ENCODE measurements at places on chromosomes 12 and 14.

GRCh38 chr12:56522411-56523193, 982 bp downstream of the RBMS2 start:
- no peak for DNase-seq

DNA sequence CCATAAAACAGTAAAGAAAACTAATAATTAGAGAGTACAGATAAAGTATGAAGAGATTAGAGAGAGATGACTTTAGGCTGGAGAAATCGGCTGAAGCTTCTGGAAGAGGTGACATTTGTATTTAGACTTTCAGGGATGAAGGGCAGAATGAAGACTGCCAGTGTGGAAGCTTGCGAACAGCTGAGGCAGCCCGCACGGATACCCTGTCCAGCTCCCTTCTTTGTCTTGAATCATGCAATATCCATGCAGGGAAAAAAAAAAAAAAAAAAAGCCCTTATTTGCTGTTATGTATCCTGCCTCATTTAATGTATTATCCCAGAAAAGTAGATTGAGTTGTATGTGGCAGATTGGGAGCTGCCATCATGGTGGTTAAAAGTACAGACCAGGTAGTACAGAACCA, 331.8 kb downstream of the ZFP36L1 start:
- DNase-seq, result no peak

DNA sequence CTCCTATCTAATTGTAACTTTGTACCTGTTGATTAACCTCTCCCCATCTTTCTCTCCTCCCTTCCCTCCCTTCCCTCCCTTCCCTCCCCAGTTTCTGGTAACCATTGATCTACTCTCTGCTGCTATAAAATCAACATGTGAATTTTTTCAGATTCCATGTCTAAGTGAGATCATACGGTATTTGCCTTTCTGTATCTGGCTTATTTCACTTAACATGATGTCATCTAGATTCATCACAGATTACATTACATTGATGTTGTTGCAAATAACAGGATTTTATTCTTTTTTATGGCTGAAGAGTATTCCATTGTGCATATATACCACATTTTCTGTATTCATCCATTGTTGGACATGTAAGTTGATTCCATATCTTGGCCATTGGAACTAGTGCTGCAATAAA, 68.0 kb upstream of the FBXO33 start:
- no peak for DNase-seq

DNA sequence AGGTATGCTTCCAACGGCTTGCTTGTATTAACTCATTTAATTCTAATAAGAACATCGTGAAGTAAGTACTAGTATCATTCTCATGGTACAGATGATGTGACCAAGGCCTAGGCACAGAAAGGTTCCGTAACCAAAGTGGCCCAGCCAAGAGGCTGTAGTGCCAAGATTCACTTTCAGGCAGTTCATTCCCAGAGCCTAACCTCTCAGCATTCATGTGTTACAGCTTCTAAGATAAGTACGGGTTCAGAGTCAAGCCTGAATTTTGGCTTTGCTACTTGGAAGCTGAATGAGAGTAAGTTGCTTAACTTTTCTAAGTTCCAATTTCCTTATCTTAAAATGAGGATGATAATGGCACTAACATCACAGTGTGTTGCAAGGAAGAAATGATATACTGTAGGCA, 379.9 kb downstream of the AEBP2 start:
- DNase-seq, result no peak

- no peak for DNase-seq
Observed at GRCh38 chr14:20632831-20633691, 8.4 kb downstream of the OR6S1 start.

- no peak for DNase-seq
Observed at GRCh38 chr14:70107309-70107708, 81.4 kb downstream of the SLC8A3 start.

DNA sequence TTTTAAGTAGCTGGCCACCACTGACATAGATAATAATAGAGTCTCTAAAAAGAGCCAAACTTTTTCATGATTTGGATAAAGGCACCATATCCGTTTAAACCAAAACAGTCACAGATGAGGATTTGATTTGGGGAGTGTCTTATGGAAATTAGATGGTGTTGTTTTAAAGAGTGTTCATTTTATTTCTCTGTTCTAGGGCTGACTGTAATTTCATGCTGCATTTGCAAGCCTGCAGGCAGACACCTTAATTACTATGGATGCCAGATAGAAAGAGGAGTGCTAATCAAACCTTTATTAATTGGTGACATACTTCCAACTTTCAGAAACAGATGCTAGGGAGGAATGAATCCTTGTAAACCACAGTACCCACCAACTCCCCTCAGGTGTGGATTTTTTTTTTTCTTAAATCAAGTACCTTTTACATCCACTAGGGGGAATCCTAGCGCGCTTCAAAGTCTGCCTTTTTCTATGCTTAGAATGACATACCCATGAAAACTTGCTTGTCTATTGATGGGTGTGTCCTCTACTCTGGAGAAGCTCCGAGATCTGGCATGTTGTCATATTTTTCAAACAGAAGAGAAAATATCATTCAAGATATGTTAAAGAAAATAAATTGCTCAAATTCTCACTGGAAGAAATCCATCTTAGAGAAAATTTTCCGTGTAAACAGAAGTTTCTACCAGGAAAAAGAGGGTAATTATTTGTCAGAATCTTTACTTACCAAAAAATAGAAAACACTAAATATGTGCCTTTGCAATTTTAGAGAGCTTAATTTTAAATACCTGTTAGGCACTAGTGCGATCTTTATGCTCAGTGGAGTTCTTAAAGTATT, 14.2 kb upstream of the PLXNC1 start:
- peak; percentile 27 for DNase-seq

GRCh38 chr14:22509036-22509709, 79.9 kb downstream of the DAD1 start:
- no peak for DNase-seq

- no peak for DNase-seq
Observed at GRCh38 chr12:2167231-2167630, 114.4 kb downstream of the CACNA1C start.

DNA sequence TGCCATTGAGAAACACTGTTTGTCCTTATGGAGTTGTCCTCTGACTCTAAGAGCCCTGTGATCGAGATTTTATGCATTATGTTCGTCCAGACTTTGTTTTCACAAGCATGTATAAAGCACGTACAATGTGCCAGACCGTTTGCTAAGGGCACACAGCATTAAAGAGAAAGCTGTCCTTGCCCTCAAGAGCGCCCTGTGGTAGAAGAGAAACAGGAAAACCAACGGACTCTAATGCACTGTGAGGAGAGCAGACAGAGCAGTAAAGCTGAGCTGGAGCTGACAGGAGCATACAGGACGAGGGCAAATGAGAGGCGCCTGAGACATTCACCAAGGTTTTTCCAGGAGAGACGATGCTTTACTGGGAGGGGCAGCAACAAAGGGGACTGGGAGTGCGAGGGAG, 66.2 kb upstream of the OVCH1 start:
- DNase-seq, result no peak

GRCh38 chr12:94557746-94558295, 92.5 kb downstream of the TMCC3 start:
- DNase-seq, result no peak

GRCh38 chr12:87216436-87216835, 812.8 kb downstream of the C12orf50 start:
- DNase-seq, result no peak

DNA sequence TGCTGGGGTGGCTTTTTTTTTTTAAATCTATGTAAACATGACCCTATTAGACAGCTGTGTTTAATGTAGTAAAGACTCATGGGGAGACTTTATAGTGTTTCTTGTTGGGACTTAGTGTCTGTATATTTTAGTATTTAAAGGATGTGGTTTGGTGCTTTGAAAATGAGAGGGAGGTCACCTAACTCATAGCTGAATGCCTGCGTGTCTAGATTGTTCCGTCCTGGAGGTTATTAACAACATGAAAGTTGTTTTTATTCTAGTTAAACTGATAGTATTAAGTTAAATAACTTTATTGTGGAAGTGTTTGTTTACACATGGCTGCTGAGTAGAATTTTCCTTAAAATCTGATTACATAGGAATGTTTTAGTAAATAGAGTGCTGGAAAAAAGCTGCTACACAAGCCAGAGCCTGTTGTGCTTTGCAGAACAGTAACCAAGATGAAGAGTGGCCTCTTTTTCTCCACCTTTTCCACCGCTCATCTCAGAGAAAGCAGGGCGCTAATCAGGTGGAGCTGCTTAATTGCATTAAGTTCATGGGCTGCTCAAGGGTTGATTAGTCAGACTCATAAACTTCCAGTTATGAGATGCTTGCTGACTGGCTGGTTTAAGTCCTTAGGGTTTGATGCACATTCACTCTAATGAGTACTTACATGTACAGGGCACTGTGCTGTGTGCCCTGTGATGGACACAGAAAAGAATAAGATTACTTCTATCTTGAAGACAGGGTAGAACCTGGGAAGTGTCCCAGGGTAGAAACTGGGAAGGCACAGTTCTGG, 62.7 kb downstream of the FBXO34 start:
- no peak for DNase-seq

GRCh38 chr12:6867413-6868210, at the start of gene TPI1:
Gene TPI1 (plus strand): TSS chr12:6867531. CDS start chr12:6867567, 36 bp downstream.
- DNase-seq, result peak; percentile 70

- no peak for DNase-seq
Observed at GRCh38 chr12:120228041-120228290, 27.1 kb upstream of the RPLP0 start.

DNA sequence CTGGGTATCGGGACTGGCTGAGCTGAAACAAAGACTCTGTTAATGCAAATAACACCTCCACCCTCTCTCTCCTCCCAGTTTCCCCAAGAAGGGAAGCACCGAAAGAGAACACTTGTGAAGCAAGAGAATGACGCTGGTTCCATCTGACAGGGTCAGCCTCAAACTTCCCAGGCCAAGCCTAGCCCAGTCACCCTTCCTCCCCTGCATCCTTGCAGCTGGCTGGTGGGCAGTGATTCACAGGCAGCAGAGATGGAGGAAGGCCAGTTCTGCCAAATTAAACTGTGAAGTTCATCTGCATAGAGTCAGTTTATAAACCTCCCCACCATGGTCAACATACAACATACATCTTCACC, 2.8 kb downstream of the LRRC74A start:
- DNase-seq, result no peak

DNA sequence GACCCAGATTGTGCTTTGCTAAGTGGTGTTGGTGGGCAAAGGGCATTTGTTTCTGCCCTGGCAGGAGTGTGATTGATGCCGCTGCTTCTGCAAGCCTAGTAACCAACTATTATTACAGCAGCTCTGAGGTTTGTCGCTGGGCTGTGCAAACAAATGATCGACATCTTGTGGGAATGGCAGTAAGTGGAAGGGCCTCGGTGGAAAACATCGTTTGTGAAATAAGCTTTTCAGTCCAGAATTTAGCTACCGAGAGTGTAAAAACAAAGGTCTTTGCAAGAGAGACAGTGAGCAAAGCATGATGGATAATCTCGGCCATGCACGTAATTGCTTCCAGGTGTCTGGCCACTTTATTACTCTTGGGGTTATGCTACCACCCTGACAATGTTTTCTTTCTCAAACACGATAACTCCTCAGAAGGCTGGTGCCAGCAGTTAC, 397.7 kb upstream of the PRICKLE1 start:
- DNase-seq, result no peak

DNA sequence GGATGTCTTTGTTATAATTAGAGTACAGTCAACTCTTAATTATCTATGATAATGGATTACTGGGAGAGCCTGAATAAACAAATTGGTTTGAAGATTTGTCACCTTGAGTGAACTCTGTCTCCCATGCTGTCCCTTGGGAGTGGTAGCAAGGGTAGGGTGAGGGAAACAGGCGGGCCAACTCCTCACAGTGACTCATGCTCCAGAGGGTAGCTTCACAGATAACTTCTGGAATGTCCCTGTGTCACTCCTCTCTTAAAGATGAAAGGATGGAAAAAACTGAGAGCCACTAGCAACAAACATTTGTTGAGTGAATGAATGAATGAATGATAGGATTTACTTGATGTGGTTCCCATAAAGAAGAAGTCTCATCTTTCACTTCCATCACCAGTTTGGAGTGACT, 53.5 kb downstream of the RASSF9 start:
- no peak for DNase-seq

DNA sequence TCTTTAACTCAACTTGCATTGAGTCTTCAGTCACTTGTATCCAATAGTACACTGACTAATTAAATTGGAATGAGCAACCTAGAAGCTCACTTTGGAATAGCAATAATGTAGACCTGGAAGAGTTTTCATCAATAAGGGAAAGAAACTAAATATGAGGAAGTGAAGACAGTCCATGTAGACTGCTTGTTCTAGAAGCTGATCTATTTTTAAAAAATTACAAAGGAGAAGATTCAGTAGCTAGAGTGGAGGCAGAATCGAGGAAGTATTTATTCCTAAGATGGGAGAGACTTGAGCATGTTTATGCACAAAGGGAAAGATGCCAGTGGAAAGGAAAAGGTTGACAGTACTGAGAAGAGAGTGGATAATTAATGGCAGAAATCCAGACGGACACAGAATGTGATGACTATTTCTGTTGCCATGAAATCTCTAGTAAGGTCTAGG, 156.3 kb upstream of the PDE3A start:
- DNase-seq, result no peak

GRCh38 chr14:35826952-35827416, 846 bp downstream of the BRMS1L start:
- no peak for DNase-seq

GRCh38 chr12:21828136-21828775, 53.8 kb upstream of the KCNJ8 start:
- DNase-seq, result no peak

All from activated gamma-delta T cell treated with Interleukin-2 at 50 U/mL for 16 hours (primary cell).